ENCODE measurements at places on chromosomes 12 and 14.

DNA sequence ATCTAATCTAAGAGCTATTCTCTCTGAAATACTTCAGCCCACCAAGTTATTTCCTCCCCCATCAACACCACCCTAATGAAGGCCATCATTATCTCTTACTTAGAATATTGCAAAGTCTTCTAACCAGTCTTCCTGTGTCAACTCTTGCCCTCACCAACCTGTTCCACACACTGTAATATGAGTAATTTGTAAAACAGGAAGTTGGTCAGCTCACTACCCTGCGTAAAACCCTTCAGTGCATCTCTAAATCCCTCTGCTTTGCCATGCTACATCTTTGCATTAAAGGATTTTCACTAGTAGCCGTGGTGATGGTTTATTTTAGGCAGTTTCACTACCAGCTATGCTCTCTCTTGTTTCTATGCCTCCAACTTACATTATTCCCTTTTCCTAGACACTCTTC lies 70.0 kb downstream of the KIF21A start:
- DNase-seq = no peak

GRCh38 chr14:69387311-69387710 lies 10.8 kb downstream of the ERH start:
- no peak for DNase-seq

GRCh38 chr14:90985601-90986242 lies 74.7 kb downstream of the RPS6KA5 start:
- DNase-seq = no peak

GRCh38 chr12:109731806-109732205 lies 18.2 kb downstream of the FAM222A start:
- DNase-seq = no peak

GRCh38 chr12:92032965-92033364 lies 112.7 kb downstream of the BTG1 start:
- DNase-seq = no peak

GRCh38 chr14:87076146-87076545 lies 916.8 kb downstream of the GALC start:
- DNase-seq = no peak

- DNase-seq = no peak
These were observed 17.6 kb downstream of the MIPOL1 start for GRCh38 chr14:37215345-37215744.

- DNase-seq = no peak
These were observed 82.1 kb downstream of the NTF3 start for GRCh38 chr12:5514016-5514415.

GRCh38 chr14:34498684-34499412 lies 36.8 kb upstream of the SPTSSA start:
- DNase-seq = no peak

DNA sequence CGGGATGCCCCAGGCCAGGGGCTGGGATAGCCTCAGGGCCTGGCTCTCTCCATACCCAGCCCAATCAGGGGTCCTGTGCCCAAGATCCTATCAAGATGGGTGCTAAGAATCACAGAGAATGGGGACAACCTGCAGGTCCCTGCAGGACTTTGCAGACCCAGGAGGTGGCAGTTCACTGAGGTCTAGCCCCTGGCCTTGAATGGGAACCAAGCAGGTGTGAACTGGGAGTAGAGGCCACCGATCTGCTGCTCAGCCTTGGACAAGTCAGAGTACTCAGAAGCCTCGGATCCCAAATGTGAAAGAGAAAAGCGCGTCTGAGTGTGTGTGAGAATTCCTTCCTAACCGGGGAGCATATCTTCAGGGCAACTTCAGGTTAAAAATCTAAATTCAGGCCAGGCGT lies 76.2 kb downstream of the ARL6IP4 start:
- DNase-seq = no peak

DNA sequence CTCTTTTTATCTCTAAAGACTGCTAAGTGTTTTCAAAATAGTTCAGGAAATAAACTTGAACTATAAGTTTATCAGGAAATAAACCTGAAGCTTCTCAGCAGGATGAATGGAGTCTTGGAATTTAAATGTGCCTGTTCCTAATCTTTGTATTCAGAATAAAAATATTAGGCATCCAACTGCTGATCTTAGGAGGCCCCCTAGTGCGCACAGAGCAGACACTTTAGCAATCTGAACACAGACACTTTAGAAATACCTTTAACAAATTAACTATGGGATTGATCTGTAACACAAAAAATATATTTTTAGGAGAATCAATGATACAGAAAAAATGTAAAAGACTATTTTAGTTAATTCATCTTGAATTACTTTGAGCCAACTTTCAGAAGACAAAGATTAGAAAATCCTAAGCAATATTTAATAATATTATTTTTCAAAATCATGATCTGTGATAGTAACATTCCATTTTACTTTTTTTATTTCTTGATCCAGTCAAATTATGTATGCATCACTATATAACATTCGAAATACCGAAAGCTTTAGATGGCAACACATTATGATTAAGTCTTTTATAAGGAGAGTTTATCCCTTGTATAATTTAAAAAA lies 80.9 kb downstream of the SLC41A2 start:
- no peak for DNase-seq

- no peak for DNase-seq
These were observed 176.9 kb upstream of the HIF1A start for GRCh38 chr14:61518403-61518802.

- no peak for DNase-seq
These were observed 53.4 kb upstream of the DACT1 start for GRCh38 chr14:58584383-58584782.

All from stimulated activated CD8-positive, alpha-beta memory T cell treated with anti-CD3 and anti-CD28 coated beads, Interleukin-4, amount 100 ng/mL, for 4 hours (primary cell).